ENCODE measurements at places on chromosomes 4 and X.

DNA sequence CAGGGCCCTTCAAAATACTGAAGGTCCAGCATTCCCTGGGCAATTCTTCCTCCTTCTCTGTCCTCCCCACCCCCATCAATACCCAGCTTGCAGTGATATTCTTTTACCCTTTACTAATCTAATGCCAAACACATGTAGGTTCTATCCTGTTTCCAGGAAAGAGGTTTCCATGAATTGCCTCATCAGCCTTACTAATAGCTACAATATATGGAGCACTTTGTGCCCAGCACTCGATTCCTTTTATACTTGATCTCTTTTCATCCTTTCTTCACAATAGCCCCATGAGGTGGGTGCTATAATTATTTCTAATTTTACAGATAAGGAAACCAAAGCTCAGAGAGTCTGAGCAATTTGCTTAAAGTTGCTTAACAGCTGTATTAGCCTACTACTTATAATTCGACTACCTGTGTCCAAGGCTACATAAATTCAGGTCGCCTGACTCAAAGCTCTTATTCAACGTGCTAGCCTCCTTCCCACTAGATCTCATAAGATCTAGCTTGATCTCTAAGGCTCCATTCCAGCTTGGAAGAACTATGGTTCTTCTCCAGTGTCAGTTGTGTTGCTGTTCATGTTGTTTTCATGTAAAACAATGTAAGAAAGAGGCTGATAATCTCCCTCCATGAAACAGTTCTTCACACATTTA, 229.6 kb upstream of the PGRMC2 start:
- DNase-seq = peak; percentile 59

GRCh38 chr4:151031831-151032605, 16.9 kb upstream of the LRBA start:
- DNase-seq = peak; percentile 61

GRCh38 chrX:19673375-19674040, 158.2 kb upstream of the MAP3K15 start:
- peak; percentile 93 for DNase-seq

DNA sequence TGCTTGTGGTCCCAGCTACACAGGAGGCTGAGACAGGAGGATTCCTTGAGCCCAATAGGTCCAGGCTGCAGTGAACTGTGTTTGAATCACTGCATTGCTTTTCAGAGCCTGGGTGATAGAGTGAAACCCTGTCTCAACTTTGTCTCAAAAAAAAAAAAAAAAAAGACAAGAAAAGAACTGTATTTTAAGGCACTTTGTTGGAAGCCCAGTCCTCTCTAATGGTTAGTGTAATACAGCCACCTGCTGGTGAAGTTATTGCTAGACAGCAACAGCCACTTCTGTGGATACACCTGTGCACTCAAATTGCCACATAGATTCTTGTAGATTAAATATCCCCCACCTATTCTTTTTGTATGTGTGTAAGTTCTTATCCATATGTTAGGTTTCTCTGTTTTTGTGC, 10.1 kb upstream of the FGG start:
- peak; percentile 28 for DNase-seq

DNA sequence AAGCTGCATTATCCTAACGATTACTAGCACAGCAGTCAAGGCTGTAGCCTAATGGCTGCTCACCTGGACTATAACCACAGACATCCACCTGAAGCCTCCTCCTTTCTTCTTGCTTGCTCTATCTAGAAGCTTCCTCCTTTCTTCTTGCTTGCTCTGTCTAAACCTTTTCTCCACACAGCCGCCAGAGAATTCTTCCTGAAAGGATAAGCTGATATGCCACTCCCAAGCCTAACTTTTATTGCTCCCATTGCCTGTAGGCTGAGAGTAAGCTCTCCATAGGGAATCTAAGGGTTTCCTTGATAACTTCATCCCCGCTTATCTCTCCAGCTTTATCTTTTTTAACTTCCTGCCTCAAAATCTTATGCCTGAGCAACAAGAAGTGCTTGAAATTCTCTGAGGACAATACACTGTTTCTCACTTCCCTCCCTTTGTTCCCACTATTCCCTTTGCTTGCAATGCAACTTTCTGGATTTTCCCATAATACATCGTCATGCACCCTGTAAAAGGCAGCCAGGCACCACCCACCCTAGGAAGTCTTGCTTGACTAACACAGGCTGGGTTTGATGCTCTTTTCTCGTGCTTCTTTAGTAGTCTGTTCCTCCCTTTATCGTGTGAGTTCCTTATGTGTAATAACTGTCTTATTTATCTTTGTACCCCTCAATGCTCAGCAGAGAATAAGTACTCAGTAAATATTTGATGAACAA, 1.4 kb upstream of the LRIT3 start:
- DNase-seq = no peak

DNA sequence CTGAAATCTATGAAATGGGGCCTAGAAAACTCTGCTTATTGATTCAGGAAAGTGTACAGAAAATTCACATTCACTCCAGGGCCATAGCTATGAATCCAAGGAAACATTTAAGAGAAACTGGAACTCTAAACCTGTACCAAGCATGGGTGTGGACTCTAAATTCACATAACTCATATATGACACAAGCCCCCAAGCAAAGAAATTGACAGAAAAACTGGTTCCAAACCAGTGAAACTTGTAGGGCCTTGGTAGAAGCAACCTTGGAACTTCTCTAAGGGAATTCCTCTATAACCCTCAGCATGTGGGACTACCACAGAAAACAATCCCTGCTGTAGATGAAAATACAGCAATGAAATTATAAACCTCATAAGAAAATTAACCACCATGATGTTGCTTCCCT, 106.6 kb upstream of the NRK start:
- no peak for DNase-seq

DNA sequence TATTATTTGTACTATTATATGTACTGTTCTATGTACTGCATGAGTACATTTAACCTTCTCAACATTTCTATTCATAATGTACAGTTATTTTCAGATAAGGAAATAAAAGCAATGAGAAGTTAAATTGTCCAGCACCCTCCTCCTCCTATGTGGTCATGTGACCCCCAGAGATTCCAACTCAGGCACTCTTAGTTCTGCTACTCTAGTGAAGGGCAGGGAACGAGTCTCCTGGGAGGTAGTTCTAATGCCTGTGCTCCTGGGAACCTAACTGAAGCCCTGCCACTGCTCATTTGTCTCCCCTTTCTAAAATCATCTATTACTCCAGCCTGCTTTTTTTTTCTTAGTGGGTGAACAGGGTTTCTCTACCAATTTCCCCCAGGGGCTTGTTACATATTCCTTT, 105.9 kb upstream of the GPRIN3 start:
- DNase-seq = no peak

DNA sequence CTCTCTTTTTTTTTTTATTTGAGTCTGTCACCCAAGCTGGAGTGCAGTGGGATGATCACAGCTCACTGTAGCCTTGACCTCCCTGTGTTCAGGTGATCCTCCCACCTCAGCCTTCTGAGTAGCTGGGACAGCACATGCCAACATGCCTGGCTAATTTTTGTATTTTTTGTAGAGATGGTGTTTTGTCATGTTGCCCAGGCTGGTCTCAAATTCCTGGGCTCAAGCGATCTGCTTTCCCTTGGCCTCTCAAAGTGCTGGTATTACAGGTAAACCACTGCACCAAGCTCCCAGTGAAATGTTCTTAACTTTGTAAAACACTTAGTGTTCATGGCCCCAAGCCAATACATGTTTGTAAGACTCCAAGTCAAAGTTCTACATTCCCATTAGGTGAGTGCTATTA, 316.1 kb downstream of the KCTD8 start:
- no peak for DNase-seq

GRCh38 chrX:15679246-15679645, 14.6 kb upstream of the CLTRN start:
- DNase-seq = no peak
